Mesothelial cell of epicardium (in vitro differentiated cells): ENCODE measurements at places on chromosomes 1 and 21.

DNA sequence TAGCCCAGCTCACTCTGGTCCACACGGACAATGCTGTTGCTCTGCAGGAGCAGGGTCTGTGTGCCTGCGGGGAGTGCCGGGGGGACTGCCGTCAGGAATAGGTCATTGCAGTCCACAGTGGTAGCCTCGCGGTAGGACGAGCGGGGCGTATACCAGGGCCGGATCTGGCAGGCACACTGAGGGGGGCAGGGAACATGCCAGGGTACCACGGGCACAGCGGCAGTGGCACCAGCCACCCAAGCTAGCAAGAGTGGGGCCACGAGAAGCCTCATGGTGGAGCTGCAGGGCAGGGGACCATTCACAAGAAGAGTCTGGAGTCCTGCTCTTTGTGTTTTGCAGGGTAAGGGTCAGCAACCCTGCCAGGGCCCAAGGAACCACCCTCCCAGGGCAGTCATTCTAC lies 65.8 kb downstream of the LRRN2 start:
- no peak for DNase-seq

- DNase-seq: no peak
These were observed 2.3 kb upstream of the GRIK3 start for GRCh38 chr1:37036667-37037053.

- DNase-seq: no peak
These were observed 44.5 kb downstream of the RPS6KA1 start for GRCh38 chr1:26574018-26574417.

GRCh38 chr1:217888328-217888727 lies 257.2 kb downstream of the SPATA17 start:
- no peak for DNase-seq

GRCh38 chr1:24140741-24141181 lies 2.2 kb downstream of the IL22RA1 start:
- no peak for DNase-seq

- DNase-seq: no peak
These were observed 262.5 kb upstream of the B3GALT2 start for GRCh38 chr1:193448682-193449461.

- no peak for DNase-seq
These were observed 7.2 kb upstream of the TNFSF18 start for GRCh38 chr1:173057984-173058383.
